Nephron progenitor cell (in vitro differentiated cells): ENCODE measurements at places on chromosomes 5 and 9.

- no peak overlapping the region for H3K27ac ChIP-seq
- H3K36me3 ChIP-seq = no peaks in the 10 kb centered on the region
- no peak overlapping the region for H3K4me3 ChIP-seq
- H3K27me3 ChIP-seq = peaks cover 35% of the 10 kb centered on the region
- DNase-seq = no peak
Observed at GRCh38 chr5:1745796-1746370, 53.8 kb downstream of the MRPL36 start.

- no peaks in the 10 kb centered on the region for H3K4me1 ChIP-seq
- H3K27ac ChIP-seq = no peak overlapping the region
- H3K4me3 ChIP-seq = no peak overlapping the region
- H3K36me3 ChIP-seq = no peaks in the 10 kb centered on the region
Observed at GRCh38 chr5:52827815-52828214, 40.1 kb downstream of the ITGA1 start.

- no peaks in the 10 kb centered on the region for H3K36me3 ChIP-seq
- H3K27ac ChIP-seq = no peak overlapping the region
- H3K4me3 ChIP-seq = no peak overlapping the region
- no peak for DNase-seq
- peaks cover 93% of the 10 kb centered on the region for H3K27me3 ChIP-seq
Observed at GRCh38 chr9:37053684-37054362, 19.8 kb upstream of the PAX5 start.

- DNase-seq = no peak
- no peak overlapping the region for H3K4me3 ChIP-seq
- H3K27ac ChIP-seq = peak overlapping the region; percentile 20
- no peaks in the 10 kb centered on the region for H3K27me3 ChIP-seq
- H3K4me1 ChIP-seq = peaks cover 20% of the 10 kb centered on the region
Observed at GRCh38 chr9:107260437-107261081, 22.5 kb upstream of the RAD23B start.

DNA sequence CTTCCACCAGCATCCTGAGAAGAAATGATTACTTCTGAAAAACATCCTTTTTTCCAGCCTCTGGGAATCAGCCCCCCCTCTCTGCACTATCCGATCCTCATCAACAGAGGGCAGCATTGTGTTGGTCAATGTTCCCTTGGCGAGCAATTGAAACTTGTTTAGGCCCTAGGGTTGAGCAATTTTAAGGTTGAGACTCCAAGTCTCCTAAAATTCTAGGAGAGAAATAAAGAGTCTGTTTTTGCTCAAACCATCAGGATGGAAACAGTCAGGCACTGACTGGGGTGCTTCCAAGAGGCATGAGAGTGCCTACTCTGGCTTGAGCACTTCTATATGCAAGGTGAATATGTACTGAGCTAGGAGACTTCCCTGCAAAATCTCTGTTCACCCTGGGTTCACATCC lies 12.4 kb upstream of the CYFIP2 start:
- DNase-seq = peak; percentile 67
- peaks cover 28% of the 10 kb centered on the region for H3K27me3 ChIP-seq
- H3K27ac ChIP-seq = no peak overlapping the region
- no peaks in the 10 kb centered on the region for H3K4me1 ChIP-seq

- no peak overlapping the region for H3K4me3 ChIP-seq
- H3K36me3 ChIP-seq = peaks cover 18% of the 10 kb centered on the region
- H3K27me3 ChIP-seq = no peaks in the 10 kb centered on the region
- H3K27ac ChIP-seq = no peak overlapping the region
Observed at GRCh38 chr9:86614871-86615849, 260.9 kb upstream of the TUT7 start.

DNA sequence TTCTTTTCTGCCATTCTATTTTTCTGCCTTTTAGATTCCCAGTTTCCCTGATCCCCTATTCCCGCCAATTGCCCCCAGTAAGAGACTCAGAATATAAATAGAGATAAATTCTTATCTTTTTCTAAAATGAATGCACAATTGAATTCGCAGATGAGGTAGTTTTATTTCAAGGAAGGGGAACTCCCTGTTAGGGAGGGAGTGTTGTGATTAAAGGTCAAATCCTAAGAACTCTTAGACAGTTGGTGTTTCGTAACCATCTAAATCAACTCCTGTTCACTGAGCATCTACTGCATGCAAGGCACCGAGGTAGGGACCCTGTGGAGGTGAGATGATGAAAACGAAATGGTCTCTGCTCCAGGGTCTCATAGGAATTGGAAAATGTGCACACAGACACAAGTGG lies 7.7 kb upstream of the MAP3K1 start:
- H3K4me1 ChIP-seq = no peaks in the 10 kb centered on the region
- H3K27ac ChIP-seq = no peak overlapping the region
- peaks cover 6% of the 10 kb centered on the region for H3K27me3 ChIP-seq
- no peak overlapping the region for H3K4me3 ChIP-seq
- DNase-seq = no peak

DNA sequence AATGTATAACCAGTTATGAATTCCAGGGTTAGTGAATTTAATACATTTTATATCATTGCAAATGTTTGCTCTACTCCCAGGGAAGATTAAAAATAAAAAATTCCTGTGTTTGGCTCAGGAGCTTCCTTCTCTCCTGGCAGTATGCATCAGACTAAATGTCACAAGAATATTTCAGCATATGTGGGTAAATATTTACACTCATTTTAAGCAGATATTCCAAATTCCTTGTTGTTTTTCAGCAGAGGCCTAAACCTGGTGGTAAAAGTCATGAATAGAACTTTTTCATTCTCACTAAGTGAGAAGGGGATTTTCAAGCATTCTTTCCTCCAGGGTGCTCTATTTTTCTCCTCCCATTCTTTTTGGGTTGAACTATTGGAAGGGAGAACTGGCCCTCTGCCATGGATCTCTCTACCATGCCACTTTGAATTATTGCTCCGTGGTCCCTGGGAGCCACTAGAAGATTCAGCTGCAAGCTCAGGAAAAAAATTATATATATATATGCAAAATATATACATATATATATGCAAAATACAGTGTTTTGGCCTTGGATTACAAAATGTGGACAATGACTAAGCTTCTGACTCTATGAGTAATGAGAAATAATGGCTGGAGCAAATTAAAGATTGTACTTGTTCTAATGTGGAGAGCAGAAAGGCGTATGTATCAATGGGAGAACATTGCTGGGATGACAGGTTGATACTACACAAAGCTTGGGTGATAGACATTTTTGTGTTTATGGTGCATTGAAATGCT lies 180.6 kb upstream of the PAPPA start:
- H3K4me1 ChIP-seq = no peaks in the 10 kb centered on the region
- H3K27me3 ChIP-seq = no peaks in the 10 kb centered on the region
- H3K36me3 ChIP-seq = no peaks in the 10 kb centered on the region
- no peak overlapping the region for H3K27ac ChIP-seq
- H3K4me3 ChIP-seq = no peak overlapping the region

GRCh38 chr5:90548069-90548593 lies 10.5 kb upstream of the ADGRV1 start:
- H3K36me3 ChIP-seq = no peaks in the 10 kb centered on the region
- H3K4me3 ChIP-seq = no peak overlapping the region
- no peak overlapping the region for H3K27ac ChIP-seq
- H3K27me3 ChIP-seq = no peaks in the 10 kb centered on the region
- H3K4me1 ChIP-seq = peaks cover 15% of the 10 kb centered on the region

DNA sequence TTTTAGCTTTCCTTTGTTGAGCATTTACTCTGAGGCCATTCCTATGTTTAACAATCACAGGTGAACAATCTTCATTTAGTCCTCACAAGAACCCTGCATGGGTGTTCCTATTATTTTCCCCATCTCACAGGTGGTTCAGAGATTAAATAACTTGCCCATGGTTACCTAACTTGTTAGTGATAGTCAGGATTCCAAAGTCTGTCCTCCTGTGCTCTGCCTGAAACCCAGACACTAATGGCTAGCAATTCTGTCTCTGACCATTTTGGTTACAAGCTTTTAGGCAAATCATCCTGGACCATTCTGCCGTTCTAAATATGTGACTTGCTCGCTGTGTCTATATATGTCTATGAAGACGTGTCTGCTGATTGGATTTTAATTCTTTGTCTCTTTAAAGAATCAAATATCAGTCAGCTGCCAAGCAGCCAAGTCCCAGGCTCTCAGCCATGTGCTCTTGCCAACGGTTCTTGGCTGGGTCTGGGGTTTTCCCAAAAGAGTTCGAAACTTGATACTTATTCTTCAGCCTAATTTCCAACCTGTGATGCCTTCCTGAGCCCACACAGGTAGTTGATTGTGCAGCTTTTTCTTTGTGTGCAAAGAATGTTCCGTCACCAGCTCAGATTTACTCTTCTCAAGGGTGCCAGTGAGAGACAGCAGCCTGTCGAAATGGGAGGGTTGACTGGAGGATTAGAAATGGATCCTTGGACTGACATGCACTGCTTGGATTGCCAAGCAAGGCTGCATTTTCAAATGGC lies 121.7 kb downstream of the NREP start:
- no peak for DNase-seq
- no peaks in the 10 kb centered on the region for H3K27me3 ChIP-seq
- no peak overlapping the region for H3K27ac ChIP-seq
- H3K4me3 ChIP-seq = no peak overlapping the region

- no peaks in the 10 kb centered on the region for H3K4me1 ChIP-seq
- H3K27ac ChIP-seq = no peak overlapping the region
- no peak for DNase-seq
- no peak overlapping the region for H3K4me3 ChIP-seq
Observed at GRCh38 chr9:2936221-2936620, 92.3 kb upstream of the PUM3 start.

DNA sequence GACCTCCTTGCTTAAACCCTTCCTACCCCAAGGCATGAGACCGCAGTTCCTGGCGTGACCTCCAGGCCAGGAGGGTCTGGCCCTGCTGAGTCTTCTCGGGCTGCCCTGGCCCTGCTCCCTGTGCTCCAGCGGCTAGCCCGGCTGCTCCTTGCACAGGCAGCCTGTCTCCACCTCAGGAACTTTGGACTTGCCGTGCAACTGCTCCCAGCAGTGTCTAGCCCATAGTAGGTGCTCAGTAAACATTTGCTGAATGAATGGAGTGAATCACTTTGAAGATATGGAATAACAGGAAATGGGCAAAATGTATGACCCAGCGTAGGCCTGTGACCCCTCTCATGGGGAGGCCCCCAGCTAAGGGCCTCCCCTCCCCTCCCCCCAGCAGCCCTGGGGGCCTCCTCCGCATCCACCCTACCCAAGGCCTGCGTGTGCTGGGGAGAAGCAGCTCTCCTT lies 127.1 kb downstream of the ZNF354C start:
- H3K4me1 ChIP-seq = peaks cover 83% of the 10 kb centered on the region
- no peak for DNase-seq
- peaks cover 3% of the 10 kb centered on the region for H3K27me3 ChIP-seq
- H3K27ac ChIP-seq = peak overlapping the region; percentile 33
- H3K36me3 ChIP-seq = no peaks in the 10 kb centered on the region

- peaks cover 70% of the 10 kb centered on the region for H3K4me1 ChIP-seq
- peak overlapping the region; percentile 94 for H3K27ac ChIP-seq
- peaks cover 6% of the 10 kb centered on the region for H3K27me3 ChIP-seq
- no peak for DNase-seq
- H3K36me3 ChIP-seq = peaks cover 4% of the 10 kb centered on the region
Observed at GRCh38 chr9:134059188-134059641, 8.6 kb downstream of the BRD3 start.

DNA sequence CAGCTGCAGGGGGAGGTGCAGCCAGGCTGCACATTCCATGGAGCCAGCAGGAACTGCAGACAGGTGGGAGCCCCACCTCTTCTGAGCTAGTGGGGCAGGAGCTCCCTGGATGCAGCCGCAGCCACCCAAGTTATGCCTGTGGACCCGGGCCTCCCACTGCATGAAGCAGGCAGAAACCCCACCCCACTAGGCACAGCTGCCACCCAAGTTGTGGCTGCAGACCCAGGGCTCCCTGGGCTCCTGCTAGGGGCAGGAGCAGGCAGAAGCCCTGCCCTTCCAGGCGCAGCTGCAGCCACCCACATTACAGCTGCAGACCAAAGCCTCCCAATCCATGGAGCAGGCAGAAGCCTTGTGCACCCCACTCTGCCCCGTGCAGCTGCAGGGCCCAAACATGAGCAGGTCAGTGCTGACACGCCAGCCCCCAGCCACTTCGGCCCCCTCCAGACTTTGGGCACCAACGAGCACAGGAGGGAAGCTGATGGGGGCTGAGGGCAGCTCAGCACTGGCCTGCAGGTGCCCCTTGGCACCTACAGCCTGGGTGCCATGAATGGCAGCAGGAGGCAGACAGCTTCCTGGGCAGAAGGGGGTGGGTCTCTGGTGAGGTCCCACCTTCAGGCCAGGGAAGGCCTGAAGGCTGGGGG lies 106.9 kb downstream of the C9orf50 start:
- H3K27ac ChIP-seq = no peak overlapping the region
- peaks cover 3% of the 10 kb centered on the region for H3K27me3 ChIP-seq
- H3K4me3 ChIP-seq = no peak overlapping the region
- peaks cover 39% of the 10 kb centered on the region for H3K36me3 ChIP-seq
- no peaks in the 10 kb centered on the region for H3K4me1 ChIP-seq
- DNase-seq = no peak

- no peak overlapping the region for H3K4me3 ChIP-seq
- no peak overlapping the region for H3K27ac ChIP-seq
- DNase-seq = no peak
- H3K36me3 ChIP-seq = no peaks in the 10 kb centered on the region
Observed at GRCh38 chr9:34169125-34169524, 9.7 kb upstream of the UBAP1 start.

DNA sequence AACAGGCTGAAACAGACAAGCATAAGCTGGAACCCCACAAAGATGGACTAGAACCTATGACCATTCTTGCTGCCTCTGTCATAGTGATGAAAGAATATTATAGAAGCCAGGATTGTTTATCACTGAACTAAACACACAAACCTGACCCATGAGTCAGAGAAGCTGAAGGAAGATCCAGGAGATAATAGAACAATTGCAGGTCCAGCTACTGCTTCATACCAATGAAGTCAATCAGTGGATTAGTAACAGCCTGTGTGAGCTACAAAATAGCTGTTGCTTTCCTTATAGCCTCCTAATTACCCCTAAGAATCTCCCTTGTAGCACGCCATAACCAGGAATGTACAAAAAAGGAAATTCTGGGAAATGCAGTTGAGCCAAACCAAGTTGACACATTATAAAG lies 459.9 kb upstream of the ZNF462 start:
- no peaks in the 10 kb centered on the region for H3K4me1 ChIP-seq
- no peak overlapping the region for H3K4me3 ChIP-seq
- H3K27me3 ChIP-seq = peaks cover 4% of the 10 kb centered on the region
- H3K27ac ChIP-seq = no peak overlapping the region
- no peaks in the 10 kb centered on the region for H3K36me3 ChIP-seq

- H3K36me3 ChIP-seq = peaks cover 3% of the 10 kb centered on the region
- H3K27ac ChIP-seq = no peak overlapping the region
- H3K4me3 ChIP-seq = no peak overlapping the region
- peaks cover 2% of the 10 kb centered on the region for H3K27me3 ChIP-seq
- peaks cover 28% of the 10 kb centered on the region for H3K4me1 ChIP-seq
- DNase-seq = no peak
Observed at GRCh38 chr9:81683238-81683637, 6.1 kb downstream of the TLE1 start.

GRCh38 chr5:159097784-159098602 lies 1.7 kb downstream of the EBF1 start:
- DNase-seq = peak; percentile 55
- peaks cover 90% of the 10 kb centered on the region for H3K27me3 ChIP-seq
- H3K27ac ChIP-seq = peak overlapping the region; percentile 50
- peak overlapping the region; percentile 89 for H3K4me3 ChIP-seq
- H3K4me1 ChIP-seq = peaks cover 91% of the 10 kb centered on the region
